Stimulated activated CD4-positive, alpha-beta T cell treated with anti-CD3 and anti-CD28 coated beads, Interleukin-2, amount 100 ng/mL, for 24 hours (primary cell): ENCODE measurements at places on chromosomes 2 and 18.

DNA sequence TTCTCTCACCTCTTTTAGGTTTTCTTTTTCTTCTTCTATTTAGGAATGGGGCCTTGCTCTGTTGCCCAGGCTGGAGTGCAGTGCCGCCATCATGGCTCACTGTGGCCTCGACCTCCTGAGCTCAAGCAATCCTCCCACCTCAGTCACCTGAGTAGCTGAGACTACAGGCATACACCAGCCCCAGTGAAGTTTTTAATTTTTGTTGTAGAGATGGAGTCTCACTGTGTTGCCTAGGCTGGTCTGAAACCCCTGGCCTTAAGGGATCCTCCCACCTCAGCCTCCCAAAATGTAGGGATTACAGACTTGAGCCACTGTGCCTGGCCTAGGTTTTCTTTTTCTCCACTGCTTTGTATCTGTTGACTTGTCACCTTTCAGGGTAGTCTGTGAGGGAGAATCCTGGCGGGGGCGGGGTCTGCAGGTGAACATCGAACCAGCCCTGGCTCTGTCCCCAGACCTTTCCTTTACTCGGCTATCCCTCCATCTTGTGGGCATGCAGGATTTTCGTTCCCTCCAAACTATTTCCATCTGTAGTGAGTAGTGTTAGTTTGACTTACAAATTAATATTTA lies 21.7 kb downstream of the NCK2 start:
- no peak for DNase-seq

DNA sequence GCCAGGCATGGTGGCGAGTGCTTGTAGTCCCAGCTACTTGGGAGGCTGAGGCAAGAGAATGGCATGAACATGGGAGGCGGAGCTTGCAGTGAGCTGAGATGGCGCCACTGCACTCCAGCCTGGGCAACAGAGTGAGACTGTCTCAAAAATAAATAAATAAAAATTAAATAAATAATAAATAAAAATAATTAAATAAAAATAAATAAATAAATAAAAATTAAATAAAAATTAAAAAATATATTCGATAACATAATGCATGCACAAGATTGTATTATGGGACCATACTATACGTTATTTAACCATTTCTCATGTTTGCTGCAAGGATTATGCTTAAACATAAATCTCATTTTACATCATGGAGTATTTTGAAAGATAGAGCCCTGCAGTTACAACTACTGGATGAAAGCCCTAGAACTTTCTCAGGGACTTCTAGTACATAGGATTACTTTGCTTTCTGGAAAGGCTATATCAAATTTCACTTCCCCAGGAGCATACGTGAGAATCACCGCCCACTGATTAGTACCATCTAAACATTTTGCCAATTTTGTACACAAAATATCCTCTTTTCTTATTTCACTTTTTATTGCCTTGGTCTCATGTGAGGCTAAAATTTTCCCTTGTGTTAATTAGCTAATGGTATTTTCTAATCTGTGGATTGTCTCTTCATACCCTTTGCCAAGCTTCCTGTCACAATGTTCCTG lies 234.3 kb upstream of the LYPD1 start:
- DNase-seq: no peak

DNA sequence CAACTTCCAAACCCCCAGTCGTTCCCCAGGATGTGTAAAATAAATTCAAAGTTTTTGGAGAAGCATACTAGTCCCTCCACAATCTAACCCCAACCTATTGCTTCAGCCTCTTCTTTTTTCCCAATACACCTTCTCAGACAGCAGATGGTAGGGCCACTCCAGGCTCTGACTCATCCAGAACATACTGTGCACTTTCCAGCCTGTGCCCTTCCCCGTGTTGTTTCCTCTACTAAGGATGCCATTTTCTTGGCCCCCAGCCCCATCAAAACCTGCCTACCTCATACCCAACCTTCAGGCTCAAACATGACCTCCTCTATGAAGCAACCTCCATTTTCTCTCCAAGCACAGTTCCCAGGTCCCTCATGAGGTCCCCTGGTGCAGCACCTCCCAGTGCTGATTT lies 669.3 kb downstream of the BCL11A start:
- no peak for DNase-seq

DNA sequence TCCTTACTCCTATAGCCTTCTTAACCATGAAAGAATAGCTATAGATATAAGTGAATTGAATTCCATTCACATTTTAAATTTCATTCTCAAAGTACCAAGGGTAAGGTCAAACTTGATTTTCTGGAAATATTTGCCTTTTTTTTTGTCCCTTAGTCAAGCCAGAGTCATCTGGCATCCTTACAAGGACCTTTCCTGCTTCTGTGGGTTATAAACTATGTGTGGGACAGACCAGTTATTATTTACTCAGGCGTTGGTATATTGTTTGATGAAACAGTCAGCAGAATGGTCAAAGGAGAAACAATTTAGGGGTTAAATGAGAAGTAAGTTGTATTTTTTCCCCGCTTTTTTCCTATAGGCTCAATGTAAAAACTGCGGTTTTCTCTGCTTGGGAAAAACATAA lies 1103.2 kb upstream of the ZEB2 start:
- DNase-seq: no peak

GRCh38 chr2:26002632-26003310 lies 20.5 kb upstream of the KIF3C start:
- DNase-seq: no peak

DNA sequence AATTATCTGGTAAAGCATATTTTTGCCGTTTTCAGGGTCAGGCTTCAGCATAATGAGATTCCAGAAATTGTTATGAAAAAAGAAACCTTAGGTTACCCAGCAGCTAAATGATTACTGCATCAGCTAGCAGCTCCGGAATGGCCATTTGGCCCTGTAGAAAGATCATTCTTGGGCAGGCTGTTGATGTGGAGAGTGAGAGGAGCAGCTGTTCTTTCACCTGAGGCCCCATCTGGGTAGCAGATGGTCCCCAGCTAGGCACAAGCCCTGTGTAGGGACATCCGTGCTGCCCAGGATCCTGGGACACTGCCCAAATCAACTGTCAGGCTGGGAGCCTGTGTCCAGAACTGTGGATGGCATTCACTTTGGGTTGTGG lies 61.8 kb downstream of the NEDD4L start:
- no peak for DNase-seq
